ENCODE measurements at places on chromosomes 6 and 20.
A peak's percentile ranks its signal among the peaks of the same experiment; 100 is the strongest.

- DNase-seq: no peak
Observed at GRCh38 chr20:13059398-13060136, 50.8 kb downstream of the SPTLC3 start.

- peak; percentile 76 for DNase-seq
Observed at GRCh38 chr20:37416848-37417616, 71.1 kb downstream of the SRC start.

DNA sequence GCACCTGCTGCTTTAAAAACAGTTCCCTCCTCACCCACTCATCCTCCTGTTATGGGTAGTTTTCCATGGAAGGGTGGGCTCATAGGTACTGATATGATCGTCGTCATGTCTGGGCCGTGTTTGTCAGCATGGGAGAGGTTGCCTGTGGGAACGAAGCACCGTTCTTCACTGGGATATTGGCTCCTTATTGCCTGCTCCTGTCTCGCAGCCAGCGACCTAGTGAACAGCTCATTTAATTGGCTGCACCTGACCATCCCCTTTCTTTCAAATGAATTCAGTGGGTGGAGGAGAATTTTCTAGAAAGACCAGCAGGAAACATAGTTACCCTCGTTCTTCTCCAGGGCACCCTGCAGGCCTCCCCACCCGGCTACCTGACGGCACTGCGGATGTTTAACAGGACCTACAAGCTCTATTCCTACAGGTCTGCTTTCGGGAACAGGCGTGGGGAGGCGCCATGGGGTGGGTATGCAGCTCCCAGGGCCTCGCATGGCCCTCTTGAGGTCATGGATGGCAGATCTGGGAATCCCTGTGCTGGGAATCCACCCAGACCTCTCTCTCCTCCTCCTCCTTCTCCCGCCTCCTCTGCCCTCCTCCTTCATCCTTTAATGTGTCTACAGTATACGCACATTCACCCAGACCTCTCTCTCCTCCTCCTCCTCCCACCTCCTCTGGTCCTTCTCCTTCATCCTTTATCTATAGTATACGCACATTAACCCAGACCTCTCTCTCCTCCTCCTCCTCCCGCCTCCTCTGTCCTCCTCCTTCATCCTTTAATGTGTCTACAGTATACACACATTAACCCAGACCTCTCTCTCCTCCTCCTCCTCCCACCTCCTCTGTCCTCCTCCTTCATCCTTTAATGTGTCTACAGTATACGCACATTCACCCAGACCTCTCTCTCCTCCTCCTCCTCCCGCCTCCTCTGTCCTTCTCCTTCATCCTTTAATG is 21.9 kb downstream of the ENTPD6 start:
- no peak for DNase-seq

- peak; percentile 73 for DNase-seq
Observed at GRCh38 chr20:47070176-47070575, 175.5 kb downstream of the EYA2 start.

DNA sequence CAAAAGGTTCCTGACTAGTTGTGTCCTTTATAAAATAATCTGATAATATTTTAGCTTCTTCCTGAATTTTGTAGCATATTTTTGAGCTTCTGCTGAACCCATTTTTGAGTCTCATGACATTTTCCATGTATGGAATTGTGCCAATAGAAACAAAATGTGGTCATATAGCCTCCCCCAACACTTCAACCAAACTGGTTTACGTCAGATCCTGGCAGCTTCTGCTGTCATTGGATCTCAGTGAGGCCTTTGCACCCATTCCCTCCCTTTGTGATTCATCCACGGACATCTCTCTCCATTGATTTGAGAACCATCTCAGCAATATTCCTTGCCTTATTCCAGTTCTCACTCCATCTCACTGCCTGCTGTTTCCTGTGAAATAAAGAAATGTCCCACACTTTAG is 166.0 kb upstream of the PROKR2 start:
- DNase-seq: no peak

DNA sequence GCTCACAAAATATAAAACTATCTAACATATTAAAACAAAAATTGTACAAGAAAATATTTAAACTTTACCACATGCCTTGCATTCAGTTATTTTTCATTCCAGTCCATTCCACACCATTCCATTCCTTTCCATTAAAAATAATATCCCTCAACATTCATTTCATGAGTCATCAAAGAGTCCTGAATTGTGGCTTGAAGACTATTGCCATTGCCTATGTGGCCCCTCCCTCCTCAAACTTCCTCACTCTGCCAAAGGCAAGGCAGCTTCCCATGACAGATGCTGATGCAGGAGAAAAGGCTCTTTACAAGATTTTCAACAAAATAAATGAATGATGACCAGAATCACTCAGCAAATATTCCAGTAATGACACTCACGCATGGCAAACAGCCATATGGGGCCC is 31.7 kb downstream of the IL20RA start:
- peak; percentile 83 for DNase-seq

Measured in osteoblast (primary cell).